ENCODE measurements at places on chromosomes 5 and 9.

GRCh38 chr9:76415731-76416130 lies 21.5 kb upstream of the RFK start:
- no peak for DNase-seq

- DNase-seq, result no peak
Measured at GRCh38 chr9:18748251-18748701, 274.3 kb downstream of the ADAMTSL1 start.

- no peak for DNase-seq
Measured at GRCh38 chr5:144522698-144523097, 352.0 kb downstream of the KCTD16 start.

GRCh38 chr9:84708400-84708799 lies 38.9 kb downstream of the NTRK2 start:
- DNase-seq, result no peak

DNA sequence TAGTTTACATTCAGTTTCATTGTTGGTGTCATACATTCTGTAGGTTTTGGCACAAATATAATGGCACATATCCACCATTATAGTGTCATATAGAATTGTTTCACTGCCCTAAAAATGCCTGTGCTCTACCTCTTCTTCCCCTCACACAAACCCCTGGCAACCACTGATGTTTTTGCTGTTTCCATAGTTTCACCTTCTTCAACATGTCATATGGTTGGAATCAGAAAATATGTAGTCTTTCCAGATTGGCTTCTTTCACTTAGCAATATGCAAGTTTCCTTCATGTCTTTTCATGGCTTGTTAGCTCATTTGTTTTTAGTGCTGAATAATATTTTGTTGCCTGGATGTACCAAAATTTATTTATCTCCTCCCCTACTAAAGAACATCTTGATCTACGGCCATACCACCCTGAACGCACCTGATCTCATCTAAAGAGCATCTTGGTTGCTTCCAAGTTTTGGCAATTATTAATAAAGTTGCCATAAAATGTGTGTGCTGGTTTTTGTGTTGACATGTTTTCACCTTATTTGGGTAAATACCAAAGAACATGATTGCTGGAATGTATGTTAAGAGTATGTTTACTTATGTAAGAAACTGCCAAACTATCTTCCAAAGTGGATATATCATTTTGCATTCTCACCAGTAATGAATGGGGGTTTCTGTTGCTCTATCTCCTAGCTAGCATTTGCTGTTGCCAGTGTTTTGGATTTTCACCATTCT lies 17.0 kb upstream of the CDK20 start:
- DNase-seq, result no peak

- no peak for DNase-seq
Measured at GRCh38 chr5:133605323-133605722, 7.0 kb downstream of the FSTL4 start.

GRCh38 chr9:109449036-109449798 lies 48.9 kb downstream of the PTPN3 start:
- DNase-seq, result no peak

- no peak for DNase-seq
Measured at GRCh38 chr9:86867804-86868313, 79.4 kb downstream of the GAS1 start.

DNA sequence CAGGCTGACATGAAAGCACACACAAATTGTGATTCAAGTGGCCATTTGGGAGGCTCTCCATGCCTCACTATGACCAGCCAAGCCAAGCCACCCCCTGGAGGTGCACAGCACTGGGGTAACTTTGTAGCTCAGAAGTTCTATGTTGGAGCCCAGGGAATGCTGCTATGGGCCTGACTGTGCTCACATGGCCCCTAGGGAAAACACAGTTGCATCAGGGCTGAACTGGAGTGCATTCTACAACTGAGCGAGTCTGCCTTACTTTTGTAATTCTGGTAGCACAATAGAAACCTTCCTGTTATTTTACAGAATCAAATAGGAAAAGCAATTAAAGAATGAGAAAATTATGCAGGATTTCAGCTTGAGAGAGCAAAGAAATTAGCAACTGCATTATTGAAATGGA lies 455.5 kb upstream of the TRPC7 start:
- DNase-seq, result no peak

- no peak for DNase-seq
Measured at GRCh38 chr9:14112226-14112625, 201.7 kb downstream of the NFIB start.

GRCh38 chr5:106658150-106658549 lies 1012.6 kb downstream of the EFNA5 start:
- DNase-seq, result no peak

DNA sequence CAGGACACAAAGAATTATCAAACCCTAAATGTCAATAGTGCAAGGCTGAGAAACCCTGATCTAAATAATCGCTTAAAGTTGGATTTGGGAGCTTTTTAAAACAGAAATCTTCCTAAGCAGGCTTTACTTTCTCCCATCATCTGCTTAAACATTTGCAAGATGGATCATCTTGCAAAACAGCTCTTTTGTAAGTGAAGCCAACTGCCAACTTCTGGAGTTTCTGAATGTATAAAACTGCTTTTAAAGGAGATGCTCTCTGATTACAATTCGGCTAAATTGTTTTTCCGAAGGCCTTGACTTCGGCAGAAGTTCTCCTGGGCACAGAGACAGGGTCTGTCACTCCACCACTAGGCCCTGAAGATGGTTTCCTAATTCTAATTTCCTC lies 1.3 kb downstream of the PTPN3 start:
- DNase-seq, result no peak

- no peak for DNase-seq
Measured at GRCh38 chr5:149338364-149338763, 6.9 kb upstream of the GRPEL2 start.

DNA sequence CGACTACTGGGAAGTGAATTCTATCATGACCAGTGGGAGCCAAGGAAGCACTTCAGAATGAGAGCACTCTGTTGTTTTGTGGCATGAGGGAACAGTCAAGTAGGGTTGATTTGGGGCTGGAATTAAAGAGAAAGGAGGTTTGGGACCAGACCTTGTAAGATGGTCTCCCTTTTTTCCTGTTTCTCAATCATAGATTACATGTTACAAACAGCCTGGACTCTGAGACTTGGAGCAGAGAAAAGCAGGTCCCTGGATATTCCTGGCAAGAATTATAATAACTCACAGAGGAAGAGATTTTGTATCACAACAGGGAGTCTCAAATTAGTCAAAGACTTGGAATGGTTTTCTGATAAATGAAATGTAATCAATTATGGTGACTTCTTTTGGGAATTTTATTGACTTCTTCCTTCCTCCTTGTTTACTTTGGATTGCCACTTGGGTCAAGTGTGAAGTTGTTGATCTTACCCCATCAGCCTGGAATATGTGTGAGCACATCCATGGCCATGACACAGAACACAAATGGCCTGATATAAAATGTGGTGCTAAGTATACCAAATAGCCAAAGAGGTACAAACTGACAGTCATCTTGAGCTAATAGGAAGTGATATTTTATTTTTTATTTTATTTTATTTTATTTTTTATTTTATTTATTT lies 131.0 kb upstream of the OSMR start:
- DNase-seq, result no peak

DNA sequence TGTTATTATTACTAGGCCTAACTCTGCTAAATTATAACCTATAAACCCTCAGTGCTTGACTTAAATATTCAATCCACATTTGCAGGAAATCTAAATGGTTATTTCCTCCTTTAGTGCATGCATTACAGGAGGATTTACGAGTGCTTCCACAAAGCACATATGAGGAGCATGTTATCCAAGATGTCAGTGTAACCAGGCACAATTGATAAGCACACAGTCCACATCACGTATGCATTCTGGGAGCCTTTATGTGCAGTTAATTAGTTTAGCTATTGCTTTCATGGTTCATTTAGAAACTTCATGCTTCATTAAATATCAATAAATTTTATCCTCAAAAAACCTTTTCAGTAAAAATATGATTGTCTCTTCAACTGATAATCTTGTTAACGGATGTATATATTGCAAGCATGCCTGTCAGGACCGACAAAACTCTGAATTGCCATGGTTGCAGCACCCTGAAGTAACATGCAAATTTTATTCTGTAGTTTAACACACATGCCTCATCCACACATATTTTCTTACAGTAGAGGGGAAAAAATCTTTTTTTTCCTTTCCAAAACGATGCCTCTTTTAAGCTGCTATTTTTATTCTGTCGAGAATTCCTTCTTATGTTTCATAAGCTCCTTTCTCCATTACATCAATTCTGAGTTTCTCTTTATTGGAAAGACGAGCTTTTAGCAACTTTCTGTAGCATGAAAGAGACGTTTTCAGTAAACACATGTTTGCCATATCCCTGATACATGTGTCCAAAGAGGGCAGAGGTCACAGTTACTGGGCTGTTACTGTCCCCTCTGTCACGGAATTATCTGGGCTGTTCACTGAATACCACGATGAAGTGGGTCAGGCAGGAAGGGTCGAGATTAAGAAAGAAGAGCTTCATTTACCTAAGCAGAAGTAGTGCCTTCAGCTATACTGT lies 142.0 kb downstream of the GLIS3 start:
- no peak for DNase-seq

GRCh38 chr9:9412241-9412640 lies 1200.6 kb downstream of the PTPRD start:
- peak; percentile 34 for DNase-seq

DNA sequence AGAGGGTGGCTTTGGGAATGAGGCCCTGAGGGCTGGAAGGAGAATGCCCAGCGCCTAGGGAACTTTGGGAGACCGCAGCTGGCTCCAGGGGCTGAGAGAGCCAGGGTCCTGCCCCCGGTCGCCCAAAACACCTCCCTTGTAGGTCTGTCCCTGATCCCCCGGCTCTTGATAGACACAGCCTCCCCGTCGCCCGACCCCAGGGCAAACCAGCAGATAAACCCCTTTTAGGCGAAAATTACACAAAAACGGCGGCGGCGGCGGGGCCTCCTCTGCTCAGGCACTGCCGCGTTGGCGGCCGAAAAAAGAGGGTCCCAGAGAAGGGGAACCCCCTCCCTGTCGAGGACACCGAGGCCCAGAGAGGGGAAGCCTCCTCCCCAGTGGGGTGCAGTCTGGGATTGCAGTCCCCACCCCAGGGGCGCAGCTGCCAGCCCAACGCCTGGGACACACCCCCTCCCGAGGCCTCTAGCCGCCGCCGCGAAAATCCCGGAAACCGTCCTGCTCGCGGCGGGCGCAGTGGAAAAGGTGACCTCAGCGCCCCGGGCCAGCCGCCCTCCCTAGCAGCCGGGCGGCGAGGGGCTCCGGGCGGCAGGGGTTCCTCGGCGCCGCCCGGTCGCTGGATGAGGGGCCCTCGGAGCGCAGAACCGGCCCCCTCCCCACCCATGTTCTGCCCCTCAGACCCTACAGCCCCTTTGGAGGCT lies 3.1 kb upstream of the BARX1 start:
- DNase-seq, result no peak

- no peak for DNase-seq
Measured at GRCh38 chr9:120612218-120612617, 32.3 kb upstream of the CDK5RAP2 start.

DNA sequence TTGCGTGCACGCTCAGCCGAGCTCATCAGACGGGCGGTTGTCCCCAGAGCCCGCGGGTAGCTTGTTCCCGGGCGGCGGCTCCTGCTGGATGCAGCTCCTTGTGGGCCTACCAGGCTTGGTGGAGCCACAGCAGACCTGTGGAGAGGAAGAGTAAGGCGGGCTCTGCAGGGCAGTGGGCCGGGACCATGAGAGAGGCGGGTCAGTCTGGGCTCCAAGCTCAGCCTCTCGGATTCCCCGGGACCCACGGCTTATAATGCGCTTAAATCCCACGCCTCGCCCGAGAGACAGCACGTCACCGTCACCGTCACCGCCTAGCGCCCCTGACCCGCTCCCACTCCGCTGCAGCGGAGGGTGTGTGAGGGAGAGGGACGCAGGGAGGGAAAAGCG lies 1.9 kb upstream of the ANKRD18A start:
- no peak for DNase-seq

- no peak for DNase-seq
Measured at GRCh38 chr5:65356274-65356673, 125.4 kb downstream of the ADAMTS6 start.

DNA sequence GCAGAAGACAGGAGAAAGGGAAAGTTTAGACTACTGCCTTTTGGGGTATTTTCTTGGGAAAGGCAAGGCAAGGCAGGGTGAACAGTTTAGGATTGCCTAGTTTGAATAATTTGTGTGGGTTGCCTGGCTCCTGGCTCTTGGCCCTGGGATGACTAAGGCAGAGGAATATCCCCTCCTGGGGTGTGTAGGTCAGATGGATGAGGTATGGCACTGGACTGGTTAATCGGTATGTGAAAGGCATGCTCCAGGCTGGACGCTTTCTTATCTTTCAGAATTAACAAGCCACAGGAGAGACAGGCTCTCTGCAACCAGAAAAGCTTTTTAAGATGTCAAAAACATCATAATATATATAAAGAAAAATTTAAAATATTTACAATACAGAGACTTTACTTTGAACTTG lies 58.6 kb downstream of the STARD4 start:
- no peak for DNase-seq

- no peak for DNase-seq
Measured at GRCh38 chr5:115313052-115313451, 16.6 kb upstream of the CCDC112 start.

DNA sequence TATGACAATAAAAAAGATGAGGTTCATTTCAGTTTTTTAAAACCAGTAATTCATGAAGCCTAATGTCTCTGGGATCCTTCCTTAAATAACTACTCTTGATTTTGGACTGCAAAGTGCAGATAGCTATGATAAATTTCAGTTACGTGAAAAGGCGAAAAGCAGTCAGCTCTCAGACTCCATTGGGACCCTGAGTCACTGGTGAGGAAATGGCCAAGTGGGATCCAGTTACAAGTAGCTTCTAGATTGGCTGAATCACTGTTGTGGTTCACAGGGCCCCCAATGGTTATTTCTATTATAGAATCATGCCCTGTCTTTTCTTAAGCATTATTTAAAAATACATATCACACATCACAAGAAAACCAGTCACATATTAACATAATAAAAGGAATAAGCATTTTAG lies 31.1 kb upstream of the PPP3R2 start:
- DNase-seq, result no peak

- DNase-seq, result no peak
Measured at GRCh38 chr5:180179442-180180420, 29.3 kb downstream of the RASGEF1C start.

DNA sequence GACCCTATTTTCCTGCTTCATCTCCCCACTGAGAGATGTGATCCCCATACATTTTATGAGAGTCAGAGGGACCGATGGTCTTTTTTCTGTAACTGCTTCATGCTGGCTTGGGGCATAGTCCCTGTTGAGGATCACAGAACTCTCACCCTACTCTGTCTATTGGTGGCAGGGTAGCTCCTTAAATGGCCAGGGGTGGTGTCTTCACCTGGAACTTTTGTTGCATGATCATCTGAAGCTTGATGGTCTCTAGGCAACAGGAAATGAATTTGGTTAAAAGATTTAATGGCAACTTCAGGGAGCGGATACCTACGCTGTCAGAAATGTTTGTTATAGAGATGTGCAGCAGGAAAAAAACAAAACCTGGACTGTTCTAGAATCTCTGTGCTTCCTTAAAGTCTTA lies 87.0 kb upstream of the GLIS3 start:
- DNase-seq, result no peak

All from SK-N-MC (cell line).